ENCODE measurements at places on chromosomes 16 and 17.

DNA sequence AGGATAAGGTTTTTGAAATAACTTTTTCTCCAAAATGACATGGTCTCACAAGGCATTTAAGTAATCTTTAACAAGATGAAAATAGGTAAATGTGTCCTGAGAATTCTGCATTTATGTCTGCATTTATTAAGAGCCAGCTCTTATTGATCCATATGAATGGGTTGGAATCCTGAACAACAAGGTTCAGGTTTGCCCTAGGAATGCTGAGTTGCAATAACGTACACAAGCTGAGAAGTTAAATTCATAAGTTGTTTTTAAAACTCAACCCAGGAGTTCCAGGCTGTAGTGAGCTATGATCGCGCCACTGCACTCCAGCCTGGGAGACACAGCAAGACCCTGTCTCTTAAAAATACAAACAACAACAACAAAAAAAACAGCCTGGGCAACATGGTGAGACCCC is 28.1 kb downstream of the GLG1 start:
- DNase-seq = no peak

- no peak for DNase-seq
Measured at GRCh38 chr17:78654325-78654724, 77.1 kb upstream of the DNAH17 start.

DNA sequence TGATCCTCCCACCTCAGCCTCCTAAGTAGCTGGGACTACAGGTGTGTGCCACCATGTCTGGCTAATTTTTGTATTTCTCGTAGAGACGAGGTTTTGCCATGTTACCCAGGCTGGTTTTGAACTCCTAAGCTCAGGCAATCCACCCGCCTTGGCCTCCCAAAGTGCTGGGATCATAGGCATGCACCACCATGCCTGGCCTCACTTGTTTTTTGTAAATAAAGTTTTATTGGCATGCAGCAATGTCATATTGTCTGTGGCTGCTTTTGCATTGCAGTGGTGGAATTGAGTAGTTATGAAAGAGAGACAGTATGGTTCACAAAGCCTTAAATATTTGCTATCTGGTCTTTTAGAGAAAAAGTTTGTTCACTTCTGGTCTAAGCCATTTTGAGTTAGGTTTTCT is 124.7 kb downstream of the PRKCA start:
- no peak for DNase-seq

DNA sequence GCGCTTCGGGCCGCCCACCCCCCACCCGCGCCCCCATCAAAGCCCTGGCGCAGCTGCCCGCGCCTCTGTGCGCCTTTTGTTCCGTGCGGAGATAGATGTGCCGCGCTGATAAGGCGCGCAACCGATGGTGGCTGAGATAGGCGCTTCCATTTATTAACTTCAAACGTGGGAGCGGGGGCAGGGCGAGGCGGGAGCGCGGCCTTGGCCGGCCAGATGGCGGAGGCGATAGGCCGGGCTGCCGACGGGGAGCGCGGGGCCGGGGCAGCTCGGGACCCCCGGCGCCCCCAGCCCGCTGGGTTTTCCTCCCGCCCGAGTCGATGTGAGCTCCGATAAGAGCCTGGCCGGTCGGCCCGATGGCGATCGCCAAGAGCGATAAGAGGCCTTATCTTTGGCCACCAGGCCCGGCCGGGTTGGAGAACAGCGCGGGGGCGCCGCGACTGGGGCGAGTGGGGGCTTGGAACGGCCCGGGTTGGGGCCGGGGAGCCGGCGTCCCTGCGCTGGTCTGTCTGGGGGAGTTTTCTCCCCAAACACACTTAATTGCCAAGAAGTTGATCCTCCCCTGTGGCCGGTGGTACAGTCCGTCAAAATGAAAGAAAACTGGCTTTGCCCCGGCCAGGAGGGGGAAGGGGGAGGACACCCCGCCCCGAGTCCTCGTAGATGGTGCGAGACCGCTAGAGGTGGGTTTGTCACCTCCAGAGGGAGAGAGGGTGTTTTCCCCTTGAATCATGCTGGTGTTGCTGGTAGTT is 2.7 kb downstream of the ZFPM1 start:
- DNase-seq = no peak

DNA sequence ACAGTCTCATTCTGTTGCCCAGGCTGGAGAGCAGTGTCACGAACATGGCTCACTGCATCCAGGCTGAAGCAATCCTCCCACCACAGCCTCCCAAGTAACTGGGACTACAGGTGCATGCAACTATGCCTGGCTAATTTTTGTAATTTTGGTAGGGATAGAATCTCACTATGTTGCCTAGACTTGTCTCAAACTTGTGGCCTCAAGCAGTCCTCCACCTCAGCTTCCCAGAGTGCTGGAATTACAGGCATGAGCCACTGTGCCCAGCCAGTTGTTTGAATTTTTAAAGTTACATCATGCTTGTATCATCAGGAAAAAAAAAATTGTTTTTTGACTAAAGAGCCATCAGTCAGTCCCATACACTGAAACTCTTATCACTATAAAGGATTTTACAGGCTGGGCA is 17.1 kb upstream of the VPS4A start:
- DNase-seq = no peak

- DNase-seq = no peak
Measured at GRCh38 chr17:67335245-67335835, 31.0 kb downstream of the PSMD12 start.

- no peak for DNase-seq
Measured at GRCh38 chr16:54462151-54462651, 175.6 kb upstream of the IRX3 start.

DNA sequence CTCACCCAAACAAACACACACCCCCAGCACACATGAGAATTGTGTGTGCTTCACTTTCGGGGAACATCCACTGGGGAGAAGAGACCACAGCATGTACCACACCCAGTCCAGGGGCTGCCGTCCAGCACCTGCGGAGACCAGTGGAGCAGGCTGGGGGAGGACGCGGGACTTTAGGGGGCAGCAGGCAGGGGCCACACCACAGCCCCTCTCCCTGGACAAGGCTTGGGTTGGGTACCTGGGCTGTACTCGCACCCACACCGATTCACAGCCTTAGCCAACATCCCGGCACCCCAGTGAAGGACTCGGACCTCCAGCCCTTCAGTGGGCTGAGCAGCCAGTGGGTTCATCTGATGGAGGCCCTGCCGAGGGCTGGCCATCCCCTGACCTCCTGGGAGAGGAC is 63.3 kb downstream of the RBFOX3 start:
- DNase-seq = no peak

GRCh38 chr16:70691223-70692129 is 5.6 kb upstream of the MTSS2 start:
- DNase-seq = no peak

DNA sequence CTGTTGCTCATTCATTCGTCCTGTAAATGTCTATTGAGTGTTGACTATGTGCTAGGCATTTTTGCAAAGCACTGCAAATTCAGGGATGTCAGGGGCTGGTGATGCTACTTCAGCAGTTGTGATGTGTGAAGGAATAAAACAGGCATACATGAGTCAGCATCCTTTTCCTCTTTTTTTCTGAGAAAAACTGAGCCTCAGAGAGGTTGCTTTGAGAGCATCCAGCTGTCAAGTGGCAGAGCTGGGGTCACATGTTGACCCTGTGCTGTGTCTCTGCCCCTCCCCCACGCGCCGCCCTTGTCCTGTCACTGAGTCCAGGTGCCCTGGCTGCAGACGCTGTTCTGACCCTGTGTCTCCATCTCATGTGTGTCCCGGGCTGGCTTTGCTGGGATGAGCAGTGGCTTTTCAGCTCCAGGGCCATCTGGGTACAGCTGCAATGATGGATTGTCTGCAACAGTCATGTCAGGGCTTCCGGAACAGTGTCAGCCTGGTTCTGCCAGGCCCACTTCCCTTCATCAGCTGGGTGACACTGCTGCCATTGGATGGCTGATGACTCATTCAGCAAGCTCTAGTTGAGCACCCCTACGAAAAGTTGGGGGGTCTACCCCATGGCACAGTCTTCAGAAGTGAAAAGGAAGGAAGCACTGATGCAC is 14.9 kb downstream of the SEC14L5 start:
- DNase-seq = no peak

DNA sequence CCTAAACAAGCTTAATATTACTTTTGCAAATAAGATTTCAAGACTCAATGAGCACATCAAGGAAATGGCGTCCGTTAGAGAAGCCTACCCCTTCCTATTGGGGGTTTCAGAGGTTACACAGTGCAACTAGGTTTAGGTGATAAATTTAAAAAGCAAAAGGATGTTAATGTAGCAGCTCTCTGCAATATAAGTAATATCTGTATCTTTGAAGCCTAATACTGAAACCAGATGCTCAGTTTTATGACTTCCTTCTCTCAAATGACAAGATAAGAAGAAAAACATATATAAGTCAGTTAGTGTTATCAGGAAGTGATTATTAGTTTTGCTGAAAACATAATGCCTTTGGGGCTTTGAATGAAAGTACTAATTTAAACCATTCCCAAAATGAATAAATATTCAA is 54.3 kb upstream of the MED13 start:
- DNase-seq = no peak

DNA sequence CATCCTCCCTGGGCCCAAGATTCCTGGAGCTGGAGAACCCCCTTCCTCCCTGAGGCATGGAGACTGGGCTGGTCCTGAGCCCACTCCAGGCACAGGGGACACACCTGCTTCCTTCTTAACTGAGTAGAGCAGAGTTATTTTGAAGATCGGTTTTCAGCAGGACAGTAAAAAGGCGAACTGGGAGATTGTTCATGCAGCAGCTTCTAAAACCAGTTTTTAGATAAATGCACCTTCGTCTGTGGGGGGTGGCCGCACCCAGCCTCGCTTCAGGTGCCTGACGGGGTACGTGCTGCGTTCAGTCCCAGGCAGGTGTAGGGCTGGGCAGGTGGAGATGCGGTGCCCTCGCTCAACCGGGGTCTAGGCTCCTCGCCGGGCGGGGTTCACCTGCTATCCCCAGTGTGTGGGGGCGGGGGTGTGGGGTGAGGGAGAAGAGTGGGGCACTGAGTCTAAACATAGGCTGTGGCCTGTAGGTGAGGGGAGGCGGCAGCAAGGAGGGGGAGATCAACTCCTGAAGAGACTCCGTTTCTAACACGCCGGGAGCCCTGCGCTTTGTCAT is 69.5 kb downstream of the JPH3 start:
- DNase-seq = no peak

- no peak for DNase-seq
Measured at GRCh38 chr17:32801641-32802040, 75.3 kb downstream of the MYO1D start.

- no peak for DNase-seq
Measured at GRCh38 chr16:62298600-62298999, 262.4 kb upstream of the CDH8 start.

DNA sequence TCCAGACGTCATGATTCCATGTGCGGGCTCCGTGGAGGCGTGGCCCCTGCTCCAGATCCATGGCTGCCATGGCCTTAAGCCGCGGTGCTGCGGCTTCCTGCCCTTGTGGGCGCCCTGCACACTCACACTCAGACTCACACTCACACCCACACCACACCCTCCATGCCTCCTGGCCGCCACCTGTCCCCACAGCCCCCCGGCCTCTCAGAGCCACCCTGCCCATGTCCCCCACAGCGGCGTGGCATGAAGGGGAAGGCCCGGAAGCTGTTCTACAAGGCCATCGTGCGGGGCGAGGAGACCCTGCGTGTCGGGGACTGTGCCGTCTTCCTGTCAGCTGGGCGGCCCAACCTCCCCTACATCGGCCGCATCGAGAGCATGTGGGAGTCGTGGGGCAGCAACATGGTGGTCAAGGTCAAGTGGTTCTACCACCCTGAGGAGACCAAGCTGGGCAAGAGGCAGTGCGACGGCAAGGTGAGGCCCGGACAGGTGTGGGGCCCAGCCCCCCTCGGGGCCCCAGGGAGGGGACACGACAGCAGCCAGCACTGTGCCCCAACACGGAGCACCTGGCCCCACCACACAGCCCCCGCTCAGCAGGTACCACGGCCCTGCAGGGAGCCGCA is 50.0 kb downstream of the ACTG1 start:
- no peak for DNase-seq

DNA sequence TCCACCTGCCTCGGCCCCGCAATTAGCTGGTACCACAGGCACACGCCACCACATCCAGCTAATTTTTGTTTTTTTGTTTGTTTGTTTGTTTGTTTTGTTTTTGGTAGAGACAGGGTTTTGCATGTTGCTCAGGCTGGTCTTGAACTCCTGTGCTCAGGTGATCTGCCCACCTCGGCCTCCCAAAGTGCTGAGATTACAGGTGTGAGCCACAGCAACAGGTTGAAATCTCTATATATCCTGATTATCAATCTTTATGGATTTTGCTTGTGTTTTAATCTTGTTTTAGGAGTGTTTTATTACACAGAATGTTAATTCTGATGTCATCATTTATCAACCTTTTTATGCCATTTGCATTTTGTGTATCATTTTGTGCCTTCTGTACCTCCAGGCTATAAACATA is 48.2 kb downstream of the RAB11FIP4 start:
- no peak for DNase-seq

GRCh38 chr17:3017936-3018335 is 45.5 kb downstream of the OR1D5 start:
- DNase-seq = no peak

DNA sequence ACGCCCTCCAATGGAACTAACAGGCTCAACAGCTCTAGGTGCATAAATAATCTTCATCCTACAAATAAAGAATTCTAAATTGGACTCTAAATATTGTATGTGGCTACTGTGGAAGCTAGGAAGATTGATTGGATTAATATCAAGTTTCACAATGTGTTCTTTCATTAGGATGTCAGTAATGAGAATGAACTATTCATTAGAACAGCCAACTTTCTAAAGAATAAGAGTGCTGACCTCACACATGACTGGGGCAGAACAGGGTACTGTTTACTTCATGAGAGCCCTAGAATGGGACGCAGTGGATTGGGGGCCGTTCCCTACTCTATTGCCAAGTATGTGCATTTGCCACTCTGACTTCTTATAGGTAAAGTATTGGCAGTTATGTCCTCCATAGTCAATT is 528.2 kb upstream of the RBFOX1 start:
- DNase-seq = no peak

DNA sequence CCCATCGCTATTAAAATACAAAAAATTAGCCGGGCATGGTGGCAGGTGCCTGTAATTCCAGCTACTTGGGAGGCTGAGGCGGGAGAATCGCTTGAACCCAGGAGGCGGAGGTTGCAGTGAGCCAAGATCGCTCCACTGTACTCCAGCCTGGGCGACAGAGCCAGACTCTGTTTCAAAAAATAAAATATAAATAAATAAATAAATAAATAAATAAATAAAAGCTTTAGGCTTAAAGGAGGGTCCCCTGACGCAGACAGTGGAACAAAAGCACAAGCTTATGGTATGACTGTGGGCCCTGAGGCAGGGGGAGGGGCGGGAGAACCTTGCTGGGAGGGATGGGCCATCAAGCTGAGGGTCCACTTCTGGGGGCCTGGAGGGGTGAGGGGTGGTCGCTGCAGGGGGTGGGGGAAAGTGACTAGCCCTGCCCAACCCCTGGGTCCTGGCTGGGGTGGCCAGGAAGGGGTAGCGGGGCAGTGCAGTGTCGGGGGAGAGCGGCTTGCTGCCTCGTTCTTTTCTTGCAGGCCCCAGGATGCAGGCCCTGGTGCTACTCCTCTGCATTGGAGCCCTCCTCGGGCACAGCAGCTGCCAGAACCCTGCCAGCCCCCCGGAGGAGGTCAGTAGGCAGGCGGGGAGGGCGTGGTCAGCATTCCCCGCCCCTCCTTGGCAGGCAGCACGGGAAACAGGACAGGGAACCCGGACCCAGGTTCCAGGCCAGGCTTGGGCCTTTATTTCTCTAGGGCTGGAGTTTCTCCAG is 4.7 kb downstream of the SERPINF1 start:
- no peak for DNase-seq

- no peak for DNase-seq
Measured at GRCh38 chr16:54672500-54672899, 258.2 kb upstream of the IRX5 start.

GRCh38 chr16:67246756-67247191 is 507 bp downstream of the FHOD1 start:
- no peak for DNase-seq

- DNase-seq = no peak
Measured at GRCh38 chr17:20141198-20141972, 132.2 kb downstream of the SPECC1 start.
